ENCODE measurements at places on chromosomes 13 and 19.

GRCh38 chr13:97282705-97283104, 60.6 kb downstream of the MBNL2 start:
- no peak for DNase-seq

- DNase-seq, result no peak
Observed at GRCh38 chr13:44809190-44809589, 180.1 kb downstream of the NUFIP1 start.

- DNase-seq, result peak; percentile 75
Observed at GRCh38 chr13:26502826-26503225, 54.7 kb upstream of the WASF3 start.

DNA sequence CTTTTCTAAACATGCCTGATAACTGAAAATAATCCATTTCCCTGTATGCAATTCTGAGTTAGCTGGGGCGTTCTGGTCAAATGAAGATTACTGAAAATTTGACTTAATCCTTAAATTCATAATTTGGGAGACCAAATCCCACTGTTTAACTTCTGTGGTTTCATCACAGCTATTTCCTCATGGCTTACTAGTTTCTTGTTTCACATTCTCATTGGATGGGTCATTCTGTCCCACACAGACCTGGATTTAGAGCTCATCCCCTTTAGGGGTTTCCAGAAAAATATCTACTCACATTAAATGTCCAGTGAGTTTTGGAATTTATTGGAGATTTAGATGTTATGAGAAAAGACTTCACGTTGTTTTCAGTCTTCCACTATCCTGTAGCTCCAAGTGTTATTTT, 709.3 kb upstream of the KLHL1 start:
- no peak for DNase-seq

DNA sequence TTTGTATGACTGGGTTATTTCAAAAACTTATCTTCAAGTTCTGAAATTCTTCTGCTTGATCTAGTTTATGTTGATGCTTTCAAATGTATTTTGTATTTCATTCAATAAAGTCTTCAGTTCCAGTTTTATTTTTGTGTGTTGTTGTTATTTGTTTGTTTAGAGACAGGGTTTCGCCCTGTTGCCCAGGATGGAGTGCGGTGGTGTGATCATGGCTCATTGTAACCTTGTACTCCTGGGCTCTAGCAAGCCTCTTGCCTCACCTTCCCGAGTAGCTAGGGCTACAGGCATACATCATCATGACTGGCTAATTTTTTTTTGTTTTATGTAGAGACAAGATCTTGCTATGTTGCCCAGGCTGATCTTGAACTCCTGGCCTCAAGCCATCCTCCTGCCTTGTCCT, 40.3 kb upstream of the ARHGEF7 start:
- DNase-seq, result no peak

DNA sequence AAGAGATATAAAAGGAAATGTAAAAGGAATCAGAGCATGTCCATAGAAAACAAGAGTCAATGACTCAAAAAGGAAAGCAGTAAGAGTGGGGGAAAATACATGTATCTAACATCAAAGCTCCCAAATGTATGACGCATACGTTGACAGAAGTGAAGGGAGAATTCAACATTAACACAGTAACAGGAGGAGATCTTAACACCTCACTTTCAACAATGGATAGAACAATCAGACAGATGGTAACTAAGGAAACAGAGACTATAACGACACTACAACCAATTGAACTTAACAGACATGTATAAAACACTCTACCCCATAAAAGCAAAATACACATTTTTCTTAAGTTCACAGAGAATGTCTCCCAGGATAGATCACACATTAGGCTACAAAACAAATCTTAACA, 774.8 kb upstream of the ARGLU1 start:
- DNase-seq, result no peak

GRCh38 chr19:6000228-6000847, 22.4 kb upstream of the RANBP3 start:
- no peak for DNase-seq

- no peak for DNase-seq
Observed at GRCh38 chr13:29857085-29857484, 6.7 kb upstream of the UBL3 start.

DNA sequence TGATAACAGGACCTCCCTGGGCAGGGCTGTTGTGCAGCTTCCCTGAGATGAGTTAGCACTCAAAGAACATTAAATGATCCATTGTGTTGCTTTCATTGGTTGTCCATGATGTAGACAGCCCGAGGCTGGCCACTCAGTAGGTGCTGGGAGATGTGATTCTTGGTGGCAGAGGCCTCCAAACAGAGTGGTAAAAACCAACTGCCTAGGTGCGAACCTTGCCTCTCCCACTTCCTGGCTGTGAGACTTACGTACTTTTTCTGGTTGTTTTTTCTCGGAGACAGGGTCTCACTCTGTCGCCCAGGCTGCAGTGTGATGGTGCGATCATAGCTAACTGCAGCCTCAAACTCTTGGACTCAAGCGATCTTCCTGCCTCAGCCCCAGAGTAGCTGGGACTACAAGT, 6.2 kb downstream of the SARS2 start:
- DNase-seq, result no peak

DNA sequence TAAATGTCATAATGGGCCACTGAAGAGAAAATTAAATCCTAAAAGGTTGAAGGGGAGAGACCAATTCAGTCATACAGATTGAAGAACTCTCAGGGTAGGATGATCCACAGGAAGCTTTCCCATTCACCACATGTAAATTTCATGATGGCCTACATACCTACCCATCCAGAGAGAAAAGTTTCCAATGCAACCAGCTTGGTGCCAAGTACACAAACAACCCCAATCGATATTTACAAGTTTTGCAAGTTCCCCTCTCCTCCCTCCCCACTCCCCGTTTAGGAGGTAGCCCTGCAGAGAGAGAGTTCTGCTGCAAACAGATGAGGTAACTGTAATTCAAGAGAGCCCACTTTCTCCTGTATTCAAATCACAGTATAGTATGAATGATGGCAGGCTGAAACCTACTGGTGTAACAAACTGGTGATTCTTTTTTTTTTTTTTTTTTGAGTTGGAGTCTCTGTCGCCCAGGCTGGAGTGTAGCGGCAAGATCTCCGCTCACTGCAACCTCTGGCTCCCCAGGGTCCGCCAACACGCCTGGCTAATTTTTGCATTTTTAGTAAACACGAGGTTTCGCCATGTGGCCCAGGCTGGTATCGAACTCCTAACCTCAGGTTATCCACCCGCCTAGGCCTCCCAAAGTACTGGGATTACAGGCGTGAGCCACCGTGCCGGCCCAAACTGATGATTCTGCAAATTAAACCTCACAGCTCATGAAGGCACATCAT, 14.4 kb downstream of the FOXO1 start:
- DNase-seq, result no peak

DNA sequence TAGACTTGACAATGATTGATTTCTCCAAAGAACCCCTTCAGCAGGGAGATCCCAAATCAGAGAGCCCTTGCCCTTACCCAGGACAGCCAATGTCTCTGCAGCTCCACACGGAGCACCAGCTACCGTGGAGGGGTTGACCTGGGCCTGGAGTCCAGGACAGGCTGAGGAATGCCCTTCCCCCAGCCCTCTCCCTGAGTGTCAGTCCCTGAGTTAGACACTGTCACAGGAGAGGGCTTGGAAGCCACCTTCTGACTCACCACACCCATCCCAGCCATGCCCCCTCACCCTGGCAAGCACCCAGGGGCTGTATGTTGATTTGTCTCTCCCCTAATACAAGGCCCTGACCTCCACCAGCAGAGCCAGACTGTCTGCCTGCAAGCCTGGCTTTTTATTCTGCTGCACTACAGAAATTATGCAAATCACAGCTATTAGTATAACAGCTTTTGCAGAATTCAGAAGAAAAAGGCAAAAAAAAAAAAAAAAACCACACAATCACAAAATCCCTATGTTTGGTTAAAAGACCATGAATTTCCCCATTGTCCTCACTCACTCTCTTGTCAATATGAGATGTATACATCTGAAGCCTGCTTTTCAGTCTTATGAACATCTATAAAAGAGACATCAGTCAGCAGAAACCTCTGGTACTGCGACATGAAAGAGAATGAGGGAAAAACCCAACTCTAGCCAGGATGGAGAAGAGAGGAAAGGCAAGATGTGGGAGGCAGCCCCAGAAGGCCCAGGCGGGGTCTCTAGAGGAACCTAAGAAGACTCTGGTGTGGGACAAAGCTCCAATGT, 240.7 kb downstream of the UQCRFS1 start:
- DNase-seq, result no peak

GRCh38 chr13:43831088-43831487, 44.3 kb upstream of the ENOX1 start:
- DNase-seq, result no peak

DNA sequence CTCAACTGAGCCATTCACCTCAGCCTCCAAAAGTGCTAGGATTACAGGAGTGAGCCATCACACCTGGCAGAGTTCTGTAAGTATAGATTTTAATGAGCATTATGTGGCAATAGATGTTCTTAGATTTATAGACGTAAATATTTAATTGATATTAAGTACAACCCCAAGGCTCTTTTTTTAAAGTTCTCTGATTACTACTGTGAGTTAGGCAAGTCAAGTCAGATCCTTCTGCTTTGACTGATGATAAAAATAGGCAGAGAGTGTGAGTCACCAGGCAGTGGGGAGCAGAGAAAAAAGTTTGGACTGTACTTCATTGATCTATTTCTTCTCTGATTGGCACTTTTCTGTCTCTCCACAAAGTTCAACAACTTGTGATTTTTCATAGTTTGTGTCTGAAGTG, 1379.9 kb downstream of the UQCRFS1 start:
- DNase-seq, result no peak

DNA sequence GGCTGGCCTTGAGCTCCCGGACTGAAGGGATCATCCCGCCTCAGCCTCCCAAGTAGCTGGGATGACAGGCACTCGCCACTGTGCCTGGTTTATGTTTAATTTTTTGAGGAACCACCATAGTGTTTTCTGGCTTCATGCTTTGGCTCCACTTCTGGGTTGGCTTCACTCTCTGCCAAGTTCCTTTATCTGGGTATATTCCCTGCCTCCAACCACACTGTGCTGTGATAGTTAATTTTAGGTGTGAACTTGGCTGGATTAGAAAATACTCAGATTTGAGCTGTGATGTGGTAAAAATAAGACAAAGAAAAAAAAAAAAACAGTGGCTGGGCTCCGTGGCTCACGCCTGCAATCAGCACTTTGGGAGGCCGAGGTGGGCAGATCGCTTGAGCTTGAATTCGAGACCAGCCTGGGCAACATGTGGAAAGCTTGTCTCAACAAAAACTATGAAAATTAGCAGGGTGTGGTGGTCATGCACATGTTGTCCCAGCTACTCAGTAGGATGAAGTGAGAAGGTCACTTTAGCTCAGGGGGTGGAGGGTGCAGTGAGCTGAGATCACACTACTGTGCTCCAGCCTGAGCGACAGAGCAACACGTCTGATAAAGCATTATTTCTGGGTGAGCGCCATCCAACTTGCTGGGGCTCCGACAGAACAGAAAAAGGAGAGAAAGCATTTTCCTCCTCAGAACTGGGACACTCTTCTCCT, 7.5 kb upstream of the ILF3 start:
- no peak for DNase-seq

- no peak for DNase-seq
Observed at GRCh38 chr19:38158730-38159129, 65.3 kb downstream of the DPF1 start.

GRCh38 chr19:47135156-47135555, 4.5 kb downstream of the SAE1 start:
- no peak for DNase-seq

- DNase-seq, result no peak
Observed at GRCh38 chr13:39840201-39840600, 184.7 kb downstream of the COG6 start.

DNA sequence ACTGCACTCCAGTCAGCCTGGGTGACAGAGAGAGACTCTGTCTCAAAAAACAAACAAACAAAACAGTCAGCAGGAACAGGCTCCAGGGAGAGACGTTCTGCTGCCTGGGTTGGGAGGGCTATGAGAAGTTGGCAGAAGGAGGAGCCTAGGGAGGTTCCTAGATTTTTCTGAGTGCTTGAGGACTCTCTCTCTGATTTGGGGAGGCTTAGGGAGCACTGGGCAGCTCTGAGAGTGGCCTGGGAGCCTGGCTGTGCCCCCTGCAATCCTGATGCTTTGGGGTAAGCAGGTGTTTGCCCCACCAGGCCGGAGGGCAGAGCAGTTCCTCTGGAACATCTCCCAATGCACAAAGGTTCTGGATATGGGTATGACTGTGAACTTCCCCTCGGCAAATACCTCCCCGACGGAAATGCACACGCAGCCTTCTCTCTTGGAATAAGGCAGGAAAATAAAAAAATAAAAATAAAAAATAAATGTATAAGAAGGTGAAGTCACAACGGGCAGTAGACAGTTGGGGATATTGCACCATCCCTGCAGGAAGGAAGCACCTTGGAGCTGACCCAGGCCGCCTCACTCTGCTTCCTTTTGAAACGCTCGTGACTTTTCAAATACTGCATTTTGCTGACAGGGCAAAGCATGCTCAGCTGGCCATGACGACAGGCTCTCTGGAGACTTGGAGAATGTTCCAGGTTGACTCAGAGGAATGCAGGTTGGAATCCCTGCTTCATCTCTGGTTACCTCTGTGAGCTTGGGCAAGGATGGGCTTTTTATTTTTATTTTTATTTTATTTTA, 26.5 kb upstream of the HOMER3 start:
- DNase-seq, result peak; percentile 90

DNA sequence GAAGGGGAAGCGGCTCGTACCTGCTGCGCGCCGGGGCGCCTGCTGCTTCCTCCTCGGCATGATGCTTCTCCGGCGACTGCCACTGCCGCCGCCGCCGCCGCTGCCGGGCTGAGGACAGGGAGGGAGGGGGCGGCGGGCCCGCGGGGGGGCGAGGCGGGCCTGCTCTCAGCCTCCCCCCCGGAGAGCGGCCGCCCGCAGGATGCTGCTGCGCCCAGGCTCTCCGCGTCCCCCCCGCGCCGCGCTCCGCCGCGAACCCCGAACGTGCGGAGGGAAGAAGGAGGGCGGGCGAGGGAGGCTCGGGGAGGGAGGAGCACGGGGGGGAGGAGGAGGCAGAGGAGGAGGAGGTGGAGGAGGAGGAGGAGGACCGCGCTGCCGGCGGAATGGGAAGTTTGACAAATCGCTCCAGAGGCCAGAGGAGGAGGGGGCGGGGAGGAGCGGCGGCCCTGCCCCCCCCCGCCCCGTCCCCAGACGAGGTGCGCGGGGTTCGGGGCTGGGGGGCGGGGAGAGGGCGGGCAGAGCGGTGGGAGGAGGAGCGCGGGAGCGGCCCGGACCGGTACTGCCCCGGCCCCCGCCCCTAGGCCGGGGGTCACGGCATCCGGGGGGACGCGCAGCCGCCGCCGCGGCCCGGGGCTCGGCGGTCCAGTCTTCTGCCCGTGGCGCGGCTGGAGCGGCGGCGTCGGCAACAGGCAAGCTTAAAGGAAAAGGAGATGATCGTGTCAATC, at the start of gene TSHZ3:
TSHZ3 (minus strand) TSS at position 277 of the 722 bp plus-strand sequence; CDS start at position 60, 217 bp downstream.
- DNase-seq, result peak; percentile 14

- DNase-seq, result no peak
Observed at GRCh38 chr19:57288373-57288772, 8.1 kb downstream of the ZNF460 start.

GRCh38 chr19:21910318-21910717, 74.3 kb upstream of the ZNF43 start:
- no peak for DNase-seq

All from dermis microvascular lymphatic vessel endothelial cell (primary cell).